ENCODE measurements at places on chromosomes 1 and 21.

DNA sequence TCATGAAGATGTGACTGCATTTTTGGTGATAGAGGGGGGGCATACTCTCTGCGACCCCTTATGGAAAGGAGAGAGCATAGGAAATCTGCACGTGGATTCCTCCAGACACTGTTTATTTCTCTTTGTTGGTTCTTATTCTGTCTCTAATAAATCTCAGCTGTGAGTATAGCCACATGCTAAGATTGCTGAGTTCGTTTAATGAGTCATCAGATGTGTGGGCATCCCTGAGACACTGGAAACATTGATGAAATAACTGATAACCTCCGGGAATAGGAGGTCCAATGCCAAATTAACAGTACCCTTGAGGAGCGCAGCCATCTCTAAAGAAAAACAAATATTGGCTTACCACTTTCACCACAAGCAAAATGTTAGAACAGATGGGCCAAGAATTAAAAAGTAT is 880.2 kb upstream of the NEGR1 start:
- no peak for DNase-seq

DNA sequence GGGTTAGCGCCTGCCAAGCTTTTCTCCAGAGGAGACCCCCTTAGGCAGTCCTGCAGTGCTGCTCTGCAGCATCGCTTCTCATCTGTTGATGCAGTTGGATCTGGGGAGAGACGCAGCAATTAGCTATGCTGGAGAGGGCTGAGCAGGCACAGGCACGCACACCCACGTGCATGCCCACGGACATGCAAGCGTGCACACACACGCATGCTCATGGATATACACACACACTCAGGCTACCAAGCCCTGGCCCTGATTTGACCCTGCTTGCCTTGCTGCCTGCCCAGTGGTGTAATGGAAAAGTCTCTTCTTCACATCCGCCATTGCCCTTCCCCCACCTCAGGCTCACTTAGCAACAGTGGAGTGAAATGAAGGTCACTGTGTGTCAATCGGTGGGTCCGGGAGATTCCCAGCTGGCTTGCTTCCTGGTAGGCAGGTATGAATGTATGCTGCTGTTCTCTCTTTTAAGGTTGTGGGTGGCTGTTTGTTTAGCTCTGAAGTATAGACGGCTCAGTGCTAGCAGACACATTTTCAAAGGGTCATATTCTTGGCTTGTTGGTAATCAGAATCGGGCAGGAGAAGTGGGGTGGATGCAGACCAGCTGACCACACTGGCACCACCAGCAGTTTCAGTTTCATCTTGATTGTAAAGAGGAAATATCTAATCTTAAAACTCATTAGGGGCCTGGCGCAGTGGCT is 9.5 kb downstream of the ATP1B1 start:
- DNase-seq = no peak

DNA sequence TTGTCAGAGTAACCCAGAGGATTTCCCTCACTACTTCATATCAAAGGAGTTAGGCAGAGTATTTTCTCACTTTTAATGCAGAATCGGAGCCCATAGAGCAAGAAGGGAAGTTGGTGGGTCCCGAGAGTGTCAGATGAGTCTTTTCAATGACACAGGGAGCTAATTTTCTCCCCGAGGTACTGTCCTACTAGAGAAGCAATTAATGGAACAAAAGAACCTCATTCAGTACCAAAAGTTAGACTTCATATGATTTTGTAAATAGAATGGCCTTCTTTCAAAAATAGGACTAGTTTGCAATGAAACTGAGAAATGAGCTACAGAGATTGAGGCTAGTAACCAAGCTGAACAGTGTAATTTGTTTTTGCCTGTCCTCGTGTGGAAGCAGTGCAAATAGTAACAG is 3.9 kb downstream of the NCAM2 start:
- DNase-seq = no peak

DNA sequence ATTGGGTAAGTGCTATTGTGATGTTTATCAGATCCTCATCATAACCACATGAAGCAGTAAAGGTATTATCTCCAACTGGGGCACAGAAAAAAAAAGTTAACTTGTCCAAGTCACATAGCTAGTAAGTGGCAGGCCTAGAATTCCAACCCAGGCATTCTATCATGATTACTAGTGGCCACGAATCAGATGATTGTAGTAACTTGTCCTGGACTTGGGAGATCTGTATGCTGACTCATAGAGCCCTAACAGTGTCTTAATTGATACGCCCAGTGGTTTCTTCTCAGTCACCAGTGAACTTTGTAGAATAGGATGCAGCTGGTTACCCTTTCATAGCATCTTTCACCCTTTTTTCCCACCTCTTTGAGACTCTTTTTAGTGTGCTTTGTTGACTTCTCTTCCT is 91.1 kb upstream of the UBE2U start:
- no peak for DNase-seq

GRCh38 chr1:30250984-30251850 is 472.2 kb downstream of the MATN1 start:
- DNase-seq = no peak

GRCh38 chr1:162846256-162847212 is 14.4 kb downstream of the CCDC190 start:
- DNase-seq = no peak

- no peak for DNase-seq
Observed at GRCh38 chr1:94998748-94999147, 71.8 kb upstream of the CNN3 start.

DNA sequence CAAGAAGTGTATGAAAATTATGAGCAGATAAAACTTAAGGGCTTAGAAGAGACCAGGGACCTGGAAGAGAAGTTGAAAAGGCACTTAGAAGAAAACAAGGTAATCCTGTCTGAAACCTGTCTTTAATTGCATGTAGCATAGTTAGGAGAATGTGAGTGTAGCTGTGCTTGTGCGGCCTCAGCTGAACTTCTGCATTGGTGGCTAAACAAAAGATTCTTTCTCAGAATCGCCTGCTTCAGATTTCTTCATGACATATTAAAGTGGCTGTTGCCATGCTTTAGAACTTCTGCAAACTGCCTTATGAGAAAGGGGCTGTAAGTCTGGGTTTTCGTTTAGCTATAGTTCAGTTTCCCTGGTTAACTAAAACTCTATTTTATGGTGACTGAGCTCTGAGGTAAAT is 94.5 kb downstream of the VPS26C start:
- DNase-seq = no peak

GRCh38 chr1:212667223-212668139 is 32.2 kb downstream of the BATF3 start:
- no peak for DNase-seq

DNA sequence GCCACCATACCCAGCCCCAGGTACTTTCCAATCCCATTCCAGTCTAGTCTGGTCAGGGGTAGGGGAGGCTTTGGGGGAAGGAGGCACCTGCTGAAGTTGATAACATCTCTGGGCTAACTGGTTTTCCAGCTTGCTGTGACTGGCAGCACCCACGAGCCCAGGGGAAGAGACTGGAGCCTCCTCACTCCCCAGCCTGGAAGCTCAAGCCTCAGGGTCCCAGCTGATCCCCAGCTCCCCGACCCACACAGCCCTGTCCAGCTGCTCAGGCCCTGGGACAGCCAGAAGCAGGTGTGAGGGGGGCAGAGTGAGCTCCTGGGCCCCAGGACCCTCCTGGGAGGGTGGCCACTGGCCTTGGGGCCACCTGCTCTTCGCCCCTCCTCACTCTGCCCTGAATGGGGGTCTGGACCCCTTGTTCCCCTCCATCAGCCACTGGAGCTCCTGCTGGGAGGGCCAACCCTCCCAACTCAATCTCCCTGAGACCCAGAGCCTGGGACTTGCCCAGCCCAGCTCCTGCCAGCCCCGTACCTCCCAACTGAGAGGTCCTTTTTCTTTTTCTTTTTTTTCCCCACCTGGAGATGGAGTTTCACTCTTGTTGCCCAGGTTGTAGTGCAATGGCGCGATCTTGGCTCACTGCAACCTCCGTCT is 23.5 kb upstream of the RNU1-4 start:
- no peak for DNase-seq

DNA sequence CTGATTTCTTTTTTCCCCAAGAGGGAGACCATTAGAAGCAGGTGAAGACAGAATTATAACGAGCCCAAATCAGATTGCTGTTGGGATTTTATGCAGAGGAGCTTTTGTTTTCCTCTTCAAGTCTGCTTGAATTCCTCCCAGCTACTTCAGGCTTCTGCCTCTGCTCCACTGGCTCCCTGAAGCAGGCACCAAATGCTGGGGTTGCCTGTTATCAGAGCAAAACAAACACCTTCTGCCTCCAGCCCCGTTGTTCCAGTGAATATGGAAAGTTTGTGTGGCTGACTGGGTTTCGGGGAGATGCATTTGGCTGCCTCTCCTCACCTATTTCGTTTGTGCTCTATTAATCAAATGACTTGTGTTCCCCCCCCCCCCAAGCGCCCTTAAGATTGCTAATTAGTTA is 209.2 kb downstream of the URB2 start:
- DNase-seq = no peak

DNA sequence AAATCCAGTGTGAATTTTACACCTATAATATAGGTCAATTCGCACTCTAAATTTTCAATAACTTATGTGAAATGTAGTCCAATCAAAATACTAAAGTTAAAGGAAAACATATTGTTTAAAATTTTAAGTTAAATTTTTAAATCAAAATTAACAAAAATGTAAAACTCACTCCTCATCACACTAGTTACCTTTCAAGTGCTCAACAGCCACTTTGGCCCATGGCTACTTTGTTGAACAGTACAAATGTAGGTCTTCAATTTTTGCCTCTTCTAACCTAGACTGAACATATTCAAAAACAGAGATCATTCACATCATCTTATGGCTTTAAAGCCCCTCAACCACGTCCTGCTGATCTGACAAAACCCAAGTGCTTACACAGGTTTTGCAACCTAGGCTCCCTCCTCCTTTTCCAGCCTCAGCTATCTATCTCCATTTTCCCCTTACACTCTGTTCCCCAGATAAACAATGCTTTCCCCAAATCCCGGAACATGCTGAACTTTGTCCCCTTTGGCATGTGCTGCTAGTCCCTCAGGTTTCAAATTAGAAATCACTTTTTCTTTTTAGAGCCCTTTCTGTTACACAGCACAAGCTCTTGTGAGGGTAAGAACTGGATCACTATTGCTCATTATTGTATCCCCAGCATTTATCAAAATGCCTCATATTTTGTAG is 110.6 kb downstream of the AKT3 start:
- no peak for DNase-seq

- DNase-seq = peak; percentile 34
Observed at GRCh38 chr1:36203554-36204346, 20.5 kb upstream of the THRAP3 start.

DNA sequence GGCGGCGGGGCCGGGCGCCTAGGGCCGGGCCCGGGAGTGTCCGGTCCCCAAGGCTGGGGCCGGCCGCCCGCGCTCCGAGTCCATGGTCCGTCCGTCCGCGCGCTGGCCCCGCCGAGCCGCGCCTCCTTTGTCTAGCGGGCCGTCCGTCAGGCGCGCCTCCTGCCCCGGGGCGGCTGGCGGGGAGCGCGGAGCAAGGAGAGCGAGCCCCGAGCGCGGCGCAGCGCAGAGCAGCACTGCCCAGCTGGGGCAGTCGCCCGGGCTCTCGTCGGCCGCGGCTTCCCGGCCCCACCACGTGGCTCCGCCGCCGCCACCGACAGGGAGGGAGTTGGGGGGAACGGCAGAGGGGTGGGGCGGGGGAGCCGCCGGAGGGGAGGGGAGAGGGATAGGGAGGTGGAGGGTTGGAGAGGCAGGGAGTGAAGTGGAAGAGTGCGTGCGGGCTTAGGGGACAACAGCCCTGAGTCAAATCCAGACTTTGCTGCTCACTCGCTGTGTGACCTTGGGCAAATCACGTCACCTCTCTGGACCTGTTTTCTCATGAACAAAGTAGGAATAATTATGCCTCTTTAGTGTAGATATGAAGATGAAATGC is at the start of gene NKAIN1:
TSS of gene NKAIN1 (minus strand) at position 235 of the 589 bp plus-strand sequence. CDS start 340 bp downstream, outside the sequence.
- DNase-seq = no peak

DNA sequence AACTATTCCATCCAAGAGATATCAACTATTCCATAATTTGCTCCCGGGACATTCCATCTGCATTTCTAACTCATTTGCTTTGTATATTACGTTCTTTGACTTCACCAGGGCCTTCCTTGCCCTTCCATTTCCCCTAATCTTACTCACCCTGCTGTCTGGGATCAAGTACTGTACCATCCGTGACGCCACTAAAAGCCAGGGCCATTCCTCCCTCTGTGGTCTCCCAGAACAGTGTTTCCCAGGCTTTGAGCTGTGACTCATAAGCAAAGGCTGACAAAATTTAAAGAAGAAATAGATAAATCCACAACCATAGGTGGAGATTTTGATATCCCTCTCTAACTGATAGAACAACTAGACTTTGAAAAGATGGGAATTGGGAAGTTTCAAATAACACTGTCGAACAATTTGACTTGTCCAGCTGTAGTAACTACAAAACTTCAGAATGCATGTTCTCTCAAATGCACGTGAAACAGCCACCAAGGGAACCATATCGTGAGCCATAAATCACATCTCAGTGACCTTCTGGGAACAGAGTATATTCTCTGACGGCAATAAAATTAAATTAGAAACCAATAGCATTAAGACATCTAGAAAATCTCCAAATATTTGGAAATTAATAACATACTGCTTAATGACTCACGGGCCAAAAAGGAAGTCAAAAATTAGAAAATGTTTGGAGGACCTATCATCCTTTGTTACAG is 501.0 kb downstream of the SETD4 start:
- no peak for DNase-seq

DNA sequence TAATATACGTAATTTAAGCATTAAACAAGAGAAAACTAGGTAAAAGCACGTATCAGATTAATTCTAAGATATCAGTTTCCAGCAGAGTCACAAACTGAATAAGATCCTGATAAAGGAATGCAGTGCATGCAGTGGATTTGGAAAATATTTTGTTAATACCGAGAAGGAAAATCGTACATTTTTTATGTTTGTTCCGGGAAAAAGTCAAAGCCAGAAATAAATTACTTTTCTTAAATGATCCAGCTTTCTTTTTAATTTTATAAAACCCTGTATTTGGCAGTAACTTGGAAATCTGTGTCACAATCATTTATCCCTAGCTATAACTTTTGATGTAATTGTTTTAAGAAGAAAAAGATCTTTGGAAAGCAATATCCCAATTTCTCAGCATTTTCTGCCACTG is 955 bp downstream of the PALMD start:
- DNase-seq = no peak

DNA sequence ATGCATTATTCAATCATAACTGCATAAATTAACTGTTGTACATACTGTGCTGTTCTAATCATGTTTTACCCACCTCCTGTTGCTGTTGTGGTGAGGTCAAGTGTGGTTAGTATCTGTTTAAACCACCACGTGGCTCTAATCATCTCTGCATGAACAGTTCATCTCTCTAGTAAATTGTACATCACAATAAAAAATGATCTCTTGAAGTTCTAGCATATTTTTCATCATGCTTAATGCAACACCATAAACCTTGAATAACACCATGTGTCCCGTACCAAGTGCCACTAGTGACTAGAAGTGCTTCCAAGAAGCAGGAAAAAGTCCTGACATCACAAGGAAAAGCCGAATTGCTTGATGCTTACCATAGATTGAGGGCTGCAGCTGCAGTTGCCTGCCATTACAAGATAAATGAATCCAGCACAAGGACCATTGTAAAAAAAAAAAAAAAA is 51.7 kb downstream of the SNRPE start:
- no peak for DNase-seq

- DNase-seq = no peak
Observed at GRCh38 chr1:167790117-167790516, 68.3 kb downstream of the MPZL1 start.

Data from nucleus accumbens (tissue), 56 donors.